Dermis microvascular lymphatic vessel endothelial cell (primary cell): ENCODE measurements at places on chromosomes 5 and 9. TPM values are rescaled to one million over a fixed set of nuclear protein-coding genes. Genes with fewer than 3 reads are reported as not detected.
A peak's percentile ranks its signal among the peaks of the same experiment; 100 is the strongest.

The ECSCR gene
- total RNA-seq, result 406 and 421 TPM in 2 replicates

DNA sequence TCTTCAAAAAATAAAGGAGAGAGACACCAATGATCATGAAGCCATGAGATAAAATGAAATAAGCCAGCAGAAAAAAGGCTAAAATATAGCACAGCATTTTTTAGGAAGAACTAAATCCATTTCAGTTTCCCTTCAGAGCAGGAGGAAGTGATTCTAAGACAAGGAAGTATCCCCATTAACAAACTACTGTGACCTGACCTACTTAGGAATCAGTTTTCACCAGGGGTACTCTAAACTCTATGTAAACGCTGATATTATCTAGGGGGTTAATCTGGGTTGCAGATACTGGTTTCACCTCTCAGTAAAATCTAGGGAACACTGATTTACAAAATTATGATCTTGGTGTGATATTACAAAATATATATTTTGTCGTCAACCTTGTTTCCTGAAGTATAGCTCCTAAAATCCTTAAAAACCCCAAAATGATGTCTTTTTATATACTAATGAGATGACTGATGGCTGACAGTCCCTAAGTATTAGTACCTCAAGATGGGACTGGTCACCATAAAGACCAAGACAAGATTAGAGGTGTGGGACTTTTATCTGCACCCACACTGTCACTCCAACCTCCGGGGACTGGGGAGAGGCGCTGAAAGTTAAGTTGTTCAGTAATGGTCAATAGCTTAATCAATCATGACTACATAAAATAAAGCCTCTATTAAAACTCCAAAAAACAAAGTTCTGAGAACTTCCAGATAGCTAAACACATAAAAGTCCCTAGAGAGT, 2.9 kb upstream of the FNBP1 start:
- DNase-seq, result no peak

DNA sequence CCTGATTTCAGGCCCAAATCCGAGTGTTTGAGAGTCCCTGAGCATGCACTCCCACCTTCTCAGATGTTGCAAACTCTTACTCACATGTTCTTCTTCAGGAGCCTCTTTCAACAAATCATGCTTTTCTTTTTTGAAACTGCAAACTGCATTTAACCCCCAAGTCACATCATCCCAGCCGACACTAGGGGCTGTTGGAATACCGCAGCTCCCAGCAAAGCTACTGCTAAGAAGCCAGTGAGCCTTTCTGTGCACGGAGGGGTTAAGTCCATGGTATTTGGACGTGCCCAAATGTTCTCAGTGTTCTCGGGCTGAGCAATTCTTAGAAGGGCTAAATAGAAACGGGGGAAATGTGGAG, 282.9 kb downstream of the NFIB start:
- no peak for DNase-seq

- no peak for DNase-seq
These were observed 179.0 kb downstream of the TSSK1B start for GRCh38 chr5:113255579-113256386.

DNA sequence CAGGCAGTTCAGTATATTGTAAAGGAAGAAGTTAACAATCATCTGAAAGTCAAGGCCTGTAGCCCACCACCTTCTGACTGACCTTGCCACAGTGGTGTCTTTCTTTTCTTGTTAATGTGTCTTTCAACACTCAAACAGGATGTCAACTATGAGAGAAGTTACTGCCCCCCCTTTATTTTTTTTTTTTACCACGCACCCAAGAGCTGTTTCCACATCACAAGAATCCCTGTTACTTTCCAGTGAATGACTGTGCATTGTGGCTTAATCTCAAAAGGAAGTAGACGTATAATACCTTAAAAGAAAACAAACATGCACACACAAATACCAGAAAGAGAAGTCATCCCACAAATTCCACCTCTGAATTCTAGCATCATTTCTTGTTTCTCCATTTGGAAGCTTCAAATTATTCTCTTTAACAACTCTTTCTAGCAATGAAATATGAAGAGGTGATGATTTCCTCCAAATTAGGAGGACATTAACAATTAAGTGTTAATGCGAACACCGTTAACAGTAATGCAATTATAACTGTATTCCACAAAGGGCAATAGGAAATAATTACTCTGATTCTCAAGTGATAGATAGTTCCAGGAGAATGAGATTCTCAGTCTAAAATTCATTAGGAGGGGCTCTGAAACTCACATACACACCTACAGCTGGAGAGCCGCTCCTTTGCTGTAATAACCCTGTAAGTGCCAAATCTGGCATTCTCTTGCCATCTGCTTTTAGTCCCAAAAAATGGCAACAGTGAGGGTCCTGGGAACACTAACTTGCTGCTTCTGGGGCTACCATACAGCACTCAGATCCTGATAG, 201.0 kb downstream of the EFNA5 start:
- peak; percentile 69 for DNase-seq
